ENCODE measurements at places on chromosomes 11 and 22. TPM values are rescaled to one million over a fixed set of nuclear protein-coding genes. Genes with fewer than 3 reads are reported as not detected.

The PGA4 gene
- total RNA-seq, result 0.26 TPM

The SLC6A5 gene
- not detected for total RNA-seq

The ASPHD2 gene
- total RNA-seq, result 1.2 TPM

The DUSP8 gene
- total RNA-seq, result 1.0 TPM

The ATXN10 gene
- 83.8 TPM for total RNA-seq

The C11orf97 gene
- not detected for total RNA-seq

The GAS2 gene
- total RNA-seq, result 0.52 TPM

The POTEH gene
- not detected for total RNA-seq

The PHF21B gene
- 0.81 TPM for total RNA-seq

The MIAT gene
- 0.22 TPM for total RNA-seq

The RASSF10 gene
- 0.70 TPM for total RNA-seq

The TOB2 gene
- total RNA-seq, result 25.2 TPM

The SLC5A12 gene
- total RNA-seq, result not detected

The TRIM5 gene
- total RNA-seq, result 9.6 TPM

The SEPTIN5 gene
- total RNA-seq, result 10.3 TPM

The C11orf68 gene
- total RNA-seq, result 44.2 TPM

The DEFB131B gene
- not detected for total RNA-seq

The CRYAB gene
- 27.1 TPM for total RNA-seq

Measured in A549 treated with AZD2906 at 1 μM for 4 hours (cell line).